ENCODE measurements at places on chromosomes 11 and 22.

GRCh38 chr11:13040969-13041561 lies 31.9 kb downstream of the RASSF10 start:
- ATAC-seq, result peak; percentile 60

DNA sequence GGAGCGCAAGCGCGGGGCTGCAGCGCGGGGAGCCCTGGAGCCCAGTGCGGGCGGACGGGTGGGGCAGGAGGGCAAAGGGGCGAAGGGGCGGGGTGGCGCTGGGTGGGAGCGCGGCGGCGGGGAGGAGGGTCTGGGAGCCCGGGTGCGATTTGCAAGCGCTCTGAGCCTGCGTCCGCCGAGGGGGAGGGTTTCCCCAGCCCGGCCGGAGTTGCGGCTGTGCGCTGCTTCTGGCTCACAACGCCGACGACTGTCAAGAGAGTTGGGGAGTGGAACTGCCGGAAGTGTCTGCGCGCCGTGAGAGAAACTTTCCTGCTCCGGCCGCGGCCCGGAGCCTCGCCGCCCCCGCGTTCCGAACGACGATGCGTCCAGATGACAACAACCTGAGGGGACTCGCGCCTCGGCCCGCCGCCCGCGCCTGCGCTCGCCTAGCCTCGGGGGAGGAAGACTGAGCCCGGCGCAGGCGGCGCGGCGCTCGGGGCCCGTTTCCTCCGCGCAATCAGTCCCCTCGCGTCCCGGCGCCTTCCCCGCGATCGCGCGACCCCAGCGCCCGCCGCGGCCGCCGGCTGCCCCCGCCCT lies at the start of gene ARHGAP42:
Gene ARHGAP42 (plus strand): TSS at position 235 of the 576 bp plus-strand sequence. CDS start 391 bp downstream, outside the sequence.
- ATAC-seq, result peak; percentile 61

DNA sequence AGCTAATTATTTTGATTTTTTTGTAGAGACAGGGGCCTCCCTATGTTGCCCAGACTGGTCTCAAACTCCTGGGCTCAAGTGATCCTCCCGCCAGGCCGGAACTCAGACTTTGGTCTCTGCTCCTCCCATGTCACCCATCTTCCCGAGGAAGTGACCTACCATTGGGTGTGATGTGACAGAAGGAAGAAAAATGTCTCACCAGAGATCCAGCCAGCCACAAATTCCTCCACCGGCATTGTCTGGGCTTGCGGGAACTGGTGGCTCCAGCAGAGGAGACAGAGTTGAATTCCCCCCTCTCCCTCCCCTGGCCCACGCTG lies 772 bp downstream of the SLC25A45 start:
- ATAC-seq, result peak; percentile 16

- no peak for ATAC-seq
These were observed 81.5 kb upstream of the PPARA start for GRCh38 chr22:46068593-46069491.

- peak; percentile 70 for ATAC-seq
These were observed 33.2 kb downstream of the HIKESHI start for GRCh38 chr11:86335131-86335767.

DNA sequence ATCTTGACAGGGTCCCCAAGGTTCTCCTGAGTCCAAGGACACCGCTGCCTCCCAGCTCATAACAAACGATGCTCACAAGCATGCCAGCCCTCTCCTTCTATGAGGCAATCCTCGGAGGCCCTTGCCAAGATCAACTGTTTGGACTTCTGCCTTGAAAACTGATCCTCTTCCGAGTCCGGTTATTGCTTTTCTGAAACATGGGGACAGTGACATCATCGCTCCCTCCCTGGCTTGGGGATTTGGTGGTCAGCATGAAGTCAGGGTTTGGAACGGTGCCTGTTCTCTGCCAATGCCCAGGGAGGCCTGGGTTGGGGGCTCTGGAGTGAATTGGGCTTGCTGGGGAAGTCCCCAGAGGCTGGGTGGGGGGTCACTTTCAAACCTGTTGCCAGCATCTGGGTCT lies 149.3 kb downstream of the FBXO7 start:
- no peak for ATAC-seq

DNA sequence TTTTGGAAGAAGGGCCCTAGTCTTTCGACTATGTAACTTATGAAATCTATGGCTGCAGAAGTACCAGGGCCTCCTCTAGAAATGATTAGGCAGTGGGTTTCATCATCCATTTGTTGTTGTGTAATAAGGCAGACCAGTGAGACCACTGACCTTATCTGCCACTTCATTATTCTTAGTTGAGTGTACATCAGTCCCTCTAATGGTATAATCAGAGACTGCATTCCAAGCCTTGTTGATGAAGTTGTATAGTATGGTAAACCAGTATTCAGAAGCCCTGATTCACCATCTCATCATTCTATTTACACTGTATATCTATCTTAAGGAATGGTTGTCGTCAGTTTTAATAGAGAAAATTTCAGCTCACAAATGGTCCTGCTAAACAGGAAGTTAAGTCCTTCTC lies 32.2 kb upstream of the GRIA4 start:
- ATAC-seq, result no peak

GRCh38 chr22:46044621-46045458 lies 67.9 kb upstream of the WNT7B start:
- ATAC-seq, result no peak

DNA sequence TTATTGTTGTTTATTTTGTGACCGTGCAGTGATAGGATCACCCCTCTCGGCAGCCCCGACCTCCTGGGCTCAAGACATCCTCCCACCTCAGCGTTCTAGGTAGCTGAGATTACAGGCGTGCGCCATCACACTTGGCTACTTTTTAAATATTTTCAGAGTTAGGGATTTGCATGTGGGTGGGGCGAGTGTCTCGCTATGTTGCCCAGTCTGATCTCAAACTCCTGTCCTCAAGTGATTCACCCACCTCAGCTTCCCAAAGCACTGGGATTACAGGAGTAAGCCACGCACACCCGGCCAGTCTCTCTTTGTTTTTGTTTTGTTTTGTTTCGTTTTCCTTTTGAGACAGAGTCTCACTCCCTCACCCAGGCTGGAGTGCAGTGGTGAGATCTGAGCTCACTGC lies 1.2 kb upstream of the INTS5 start:
- ATAC-seq, result no peak

DNA sequence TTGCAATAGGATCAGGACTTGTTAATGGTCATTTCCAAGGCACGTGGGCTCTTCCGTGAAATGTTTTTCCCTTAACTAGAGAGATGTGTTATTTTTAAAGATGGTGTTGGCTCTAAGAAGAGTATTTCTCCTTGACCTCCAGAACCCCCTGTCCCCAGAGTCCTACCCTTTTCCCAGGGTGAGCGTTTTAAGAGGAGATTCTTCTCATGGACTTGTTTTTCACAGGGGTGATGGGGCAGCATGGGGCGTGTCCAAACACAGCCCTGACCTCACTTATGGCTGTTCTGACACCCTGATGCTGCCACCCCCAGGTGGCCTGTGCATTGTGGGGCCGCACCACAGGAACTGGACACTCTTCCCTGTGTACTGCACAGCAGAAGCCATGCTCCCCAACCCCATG lies 335.7 kb downstream of the TBC1D22A start:
- no peak for ATAC-seq

GRCh38 chr22:20816559-20816958 lies 42.1 kb downstream of the PI4KA start:
- ATAC-seq, result no peak

DNA sequence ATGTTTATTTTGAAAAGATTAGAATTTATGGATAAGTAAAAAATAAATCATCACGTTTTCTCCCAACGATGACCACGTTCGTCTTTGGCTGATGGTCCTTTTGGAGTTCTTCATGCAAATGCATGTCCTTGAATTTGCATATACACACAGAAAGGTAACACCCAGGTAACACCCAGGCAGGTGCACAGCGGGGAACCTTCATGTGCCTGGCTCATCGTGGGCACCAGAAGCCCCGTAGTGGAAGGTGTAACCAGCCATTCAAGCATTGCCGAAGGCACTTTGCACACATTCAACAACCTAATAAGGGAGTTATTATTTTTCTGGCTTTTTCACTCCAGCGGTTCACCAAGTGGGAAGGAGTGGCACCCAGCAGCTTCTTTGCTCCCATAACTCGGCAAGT lies 404.6 kb downstream of the TBC1D22A start:
- no peak for ATAC-seq

DNA sequence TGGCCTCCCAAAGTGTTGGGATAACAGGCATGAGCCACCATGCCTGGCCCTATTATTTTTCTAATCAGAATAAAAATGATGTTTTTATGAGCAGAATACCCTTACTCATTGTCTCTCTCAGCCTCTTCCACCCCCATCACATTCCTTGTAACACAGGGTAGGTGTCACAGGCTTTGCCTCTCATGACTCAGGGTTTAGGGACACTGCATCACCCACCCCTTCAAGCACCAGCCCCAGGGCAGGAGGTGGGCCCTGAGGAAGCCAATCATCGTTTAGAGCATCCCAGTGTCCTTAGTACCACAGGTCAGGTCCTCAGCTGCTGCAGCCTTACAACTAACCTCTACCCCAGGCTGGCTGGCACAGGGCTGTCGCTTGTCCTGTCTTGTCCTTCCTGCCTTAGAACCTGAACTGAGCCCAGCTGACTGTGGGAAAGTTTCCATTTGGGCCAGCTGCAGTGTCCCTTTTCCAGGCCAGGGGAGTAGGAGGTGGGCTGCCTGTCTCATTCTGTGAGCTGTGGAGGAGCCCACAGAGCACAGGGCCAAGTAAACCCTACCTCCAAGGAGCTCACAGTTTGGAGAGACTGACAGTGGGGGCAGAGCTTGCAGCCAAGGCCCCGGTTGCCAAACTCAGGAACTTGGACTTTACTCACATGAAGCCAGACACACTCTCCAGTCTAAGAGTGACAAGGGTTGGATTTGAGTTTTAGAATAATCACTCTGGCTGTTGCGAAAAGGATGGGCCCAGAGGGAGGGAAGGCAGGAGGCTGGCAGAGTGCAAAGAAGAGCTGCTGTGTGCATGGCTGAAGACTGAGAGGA lies 19.5 kb upstream of the UVRAG start:
- no peak for ATAC-seq

- ATAC-seq, result peak; percentile 63
These were observed 2.1 kb downstream of the CCND1 start for GRCh38 chr11:69642913-69643632.

DNA sequence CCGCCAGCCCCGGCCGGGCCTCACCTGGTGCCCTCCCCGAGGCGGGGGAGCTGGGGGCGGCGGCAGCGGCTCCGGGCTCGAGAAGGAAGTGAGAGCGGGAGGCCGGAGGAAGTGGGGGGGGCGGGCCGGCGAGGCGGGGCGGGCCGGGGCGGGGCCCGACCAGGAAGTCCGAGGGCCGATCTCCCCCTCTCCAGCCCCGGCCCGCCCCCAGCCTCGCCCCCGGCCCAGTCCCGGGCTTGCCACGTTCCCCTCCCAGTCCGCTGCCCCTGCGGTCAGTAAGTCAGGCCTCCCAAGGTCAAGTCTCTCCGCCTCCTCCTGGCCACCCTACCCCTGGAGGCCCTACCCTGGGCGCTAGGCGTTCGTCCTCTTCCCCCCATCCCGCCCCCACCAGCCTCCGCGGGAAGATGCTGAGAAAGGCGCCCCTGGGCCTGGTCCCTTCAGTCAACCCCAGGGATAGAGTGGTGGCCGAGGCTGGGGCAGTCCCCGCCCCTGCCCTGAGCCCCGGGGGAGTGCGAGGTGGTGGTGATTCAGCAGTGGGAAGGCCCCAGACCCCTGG lies at the start of gene RHOG:
Gene RHOG (minus strand): TSS at position 90 of the 556 bp plus-strand sequence. CDS start 12,821 bp downstream, outside the sequence.
- peak; percentile 81 for ATAC-seq

DNA sequence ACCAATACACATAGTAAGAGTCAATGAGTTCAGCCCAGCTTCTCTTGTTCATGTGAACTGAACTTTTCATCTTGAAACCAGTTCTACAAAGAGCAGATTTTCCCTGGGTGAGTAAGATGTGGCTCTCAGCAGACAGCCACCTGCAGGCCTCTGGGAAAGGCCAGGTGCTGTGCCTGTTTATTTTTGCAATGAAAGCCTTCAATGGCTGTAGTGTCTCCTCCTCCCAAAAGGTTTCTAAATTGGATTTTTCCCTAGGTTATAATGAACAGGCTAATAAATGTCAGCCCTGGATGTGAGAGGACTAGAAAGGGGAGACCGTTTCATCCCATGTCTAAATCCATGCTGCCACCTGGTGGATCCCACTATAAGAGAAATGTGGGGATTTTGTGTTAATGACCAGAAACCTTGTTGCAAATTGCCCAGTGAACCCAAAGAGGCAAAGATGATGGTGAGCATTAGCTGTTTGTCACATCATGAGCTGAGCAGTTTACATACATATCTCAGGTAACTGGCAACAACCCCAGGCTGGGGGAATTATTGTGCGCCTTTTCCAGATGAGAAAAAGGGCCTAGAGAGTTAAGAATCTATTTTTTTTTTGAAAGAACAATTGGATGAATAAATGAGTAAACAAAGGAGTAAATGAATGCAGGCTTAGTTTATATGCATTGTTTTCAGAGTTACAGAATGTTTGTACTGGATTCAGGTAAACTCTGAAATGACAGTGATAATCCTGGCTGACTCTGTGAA lies 12.7 kb downstream of the C11orf91 start:
- peak; percentile 4 for ATAC-seq

DNA sequence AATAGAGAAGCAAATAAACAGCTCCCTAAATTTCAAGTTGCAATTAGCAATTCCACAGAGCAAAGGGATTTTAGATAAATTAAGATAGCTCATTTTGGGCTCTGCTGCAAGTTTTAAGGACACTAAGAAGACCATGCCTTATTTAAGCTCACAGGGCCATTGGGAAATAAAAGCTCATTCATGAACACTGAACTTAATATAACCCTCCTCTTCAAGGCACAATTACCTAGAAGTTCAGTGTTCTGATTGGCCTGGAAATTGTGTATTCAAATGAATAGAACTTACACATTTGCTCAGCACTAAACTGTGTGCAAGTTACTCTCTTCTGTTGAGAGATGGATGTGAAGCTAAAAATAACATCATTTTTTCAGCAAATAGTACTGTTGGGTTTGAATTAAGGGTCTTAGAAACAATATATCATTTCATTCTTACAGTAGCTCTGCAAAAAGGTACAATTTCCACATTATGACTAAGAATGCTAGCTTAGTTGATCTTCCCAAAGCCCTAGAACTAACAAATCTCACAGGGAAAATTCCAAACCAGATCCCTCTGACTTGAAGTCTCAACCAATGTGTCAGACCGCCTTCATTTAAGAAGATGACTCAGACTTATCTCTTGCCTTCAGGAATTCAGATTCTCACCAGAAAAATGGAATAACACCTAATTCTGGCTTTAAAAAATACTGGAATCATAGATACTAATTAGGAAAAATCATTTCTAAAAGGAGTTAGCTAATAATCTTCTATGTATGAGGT lies 87.4 kb upstream of the LRRC55 start:
- no peak for ATAC-seq

- peak; percentile 88 for ATAC-seq
These were observed 30.8 kb downstream of the GNB1L start for GRCh38 chr22:19823902-19824211.

GRCh38 chr11:119377112-119377901 lies 4.2 kb downstream of the USP2 start:
- peak; percentile 9 for ATAC-seq

- ATAC-seq, result no peak
These were observed 420.6 kb downstream of the BRD1 start for GRCh38 chr22:49406879-49407587.

DNA sequence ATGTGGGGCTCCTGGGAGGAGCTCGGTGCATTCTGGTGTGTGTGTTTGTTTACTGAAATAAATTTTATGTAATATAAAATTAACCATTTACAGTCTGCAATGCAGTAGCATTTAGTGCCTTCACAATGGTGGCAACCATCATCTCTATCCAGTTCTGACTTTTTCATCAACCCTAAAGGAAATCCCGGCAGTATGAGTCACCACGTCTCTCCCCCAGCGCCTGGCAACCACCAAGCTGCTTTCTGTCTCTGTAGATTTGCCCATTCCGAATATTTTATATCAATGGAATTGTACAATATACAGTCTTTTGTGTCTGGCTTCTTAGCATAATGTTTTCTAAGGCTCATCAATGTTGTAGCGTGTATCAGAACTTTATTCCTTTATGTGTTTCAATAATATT lies 300.5 kb downstream of the MIAT start:
- ATAC-seq, result no peak

Measured in esophagus mucosa (tissue), 1 donor.